ENCODE measurements at places on chromosomes 16 and 17.
A peak's percentile ranks its signal among the peaks of the same experiment; 100 is the strongest.

- DNase-seq = no peak
Measured at GRCh38 chr17:74758848-74759168, 10.4 kb downstream of the NHERF1 start.

- DNase-seq = no peak
Measured at GRCh38 chr16:64406770-64407181, 715.1 kb downstream of the CDH11 start.

DNA sequence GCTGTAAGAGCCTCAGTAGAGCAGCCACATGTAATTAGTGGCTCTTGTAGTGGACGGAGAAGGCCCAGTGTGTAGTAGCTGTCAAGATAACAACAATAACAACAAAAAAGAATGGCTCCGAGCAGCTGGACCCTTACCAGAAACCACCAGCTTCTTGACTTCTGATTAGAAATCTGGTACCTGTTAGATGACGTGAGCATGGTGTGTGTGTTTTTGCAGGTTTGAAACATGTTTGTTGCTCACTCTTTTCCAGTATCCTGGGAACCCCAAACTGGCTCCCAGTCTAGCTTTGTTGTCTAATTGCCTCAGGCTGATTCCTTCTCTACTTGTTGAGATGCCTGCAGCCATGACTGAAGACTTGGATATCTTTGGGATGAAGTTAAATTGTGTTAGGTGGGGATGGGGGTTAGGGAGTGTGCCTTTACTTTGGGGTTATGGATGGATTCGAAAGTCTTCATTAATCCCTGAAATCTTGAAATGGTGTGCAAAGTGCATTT is 21.0 kb downstream of the IGF2BP1 start:
- DNase-seq = no peak

- DNase-seq = no peak
Measured at GRCh38 chr16:86122681-86123342, 223.8 kb downstream of the IRF8 start.

- no peak for DNase-seq
Measured at GRCh38 chr16:72023962-72024361, 15.4 kb downstream of the DHODH start.

DNA sequence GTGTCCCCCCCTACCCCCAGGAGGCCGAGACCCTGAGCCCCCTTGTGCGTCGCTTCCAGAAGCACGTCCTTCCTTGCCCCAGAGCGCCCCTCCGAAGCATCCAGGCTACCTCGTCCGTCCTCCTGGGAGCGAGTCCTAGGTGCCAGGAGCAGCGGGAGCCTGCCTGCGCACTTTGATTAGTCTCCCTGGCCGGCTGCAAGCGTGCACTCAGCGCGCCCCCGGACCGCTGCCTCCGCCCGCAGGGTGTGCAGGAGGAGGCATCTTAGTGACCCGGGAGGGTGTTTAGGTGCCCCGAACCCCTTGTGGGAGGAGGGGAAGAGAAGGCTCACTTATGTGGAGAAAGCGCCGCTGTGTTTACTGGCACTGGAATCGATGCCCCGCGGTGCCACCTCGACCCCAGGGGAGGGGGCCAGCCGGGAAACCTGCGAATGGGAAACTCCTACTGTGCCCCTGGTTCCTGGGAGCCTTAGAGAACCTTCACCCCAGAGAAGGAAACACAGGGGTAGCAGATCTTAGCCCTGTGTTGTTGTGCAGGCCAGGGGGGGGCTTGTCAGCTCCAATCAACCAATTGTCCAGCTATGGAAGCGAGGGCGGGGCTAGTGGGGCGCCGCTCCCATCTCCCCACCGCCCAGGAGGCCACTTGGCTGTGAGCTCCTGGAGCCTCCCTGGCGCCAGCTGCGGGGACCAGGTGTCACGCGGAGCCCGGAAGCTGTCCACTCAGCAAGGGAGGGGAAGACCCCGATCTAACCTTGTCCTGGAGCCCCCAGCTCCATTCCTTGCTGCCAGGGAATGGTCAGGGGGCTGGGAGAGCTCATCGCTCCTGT is 922.8 kb upstream of the EEF2KMT start:
- DNase-seq = no peak

- DNase-seq = no peak
Measured at GRCh38 chr17:36481829-36482228, 4.7 kb upstream of the ZNHIT3 start.

GRCh38 chr17:34769049-34769448 is 189.7 kb downstream of the TMEM132E start:
- DNase-seq = no peak

DNA sequence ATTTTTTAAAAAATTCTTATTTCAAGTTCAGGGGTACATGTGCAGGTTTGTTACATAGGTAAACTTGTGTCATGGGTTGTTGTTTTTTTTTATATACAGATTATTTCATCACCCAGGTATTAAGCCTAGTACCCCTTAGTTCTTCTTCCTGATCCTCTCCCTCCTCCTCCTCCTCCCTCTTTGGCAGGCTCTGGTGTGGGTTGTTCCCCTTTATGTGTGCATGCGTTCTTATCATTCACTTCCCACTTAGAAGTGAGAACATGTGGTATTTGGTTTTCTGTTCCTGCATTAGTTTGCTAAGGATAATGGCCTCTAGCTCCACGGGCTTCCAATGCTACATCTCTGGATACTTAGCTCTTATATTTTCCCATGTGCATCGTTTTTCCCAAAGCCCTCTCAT is 404.4 kb downstream of the HAPSTR1 start:
- DNase-seq = no peak

GRCh38 chr17:15947271-15947670 is 2.3 kb downstream of the ADORA2B start:
- DNase-seq = no peak

GRCh38 chr17:40952661-40953060 is 14.1 kb downstream of the KRT39 start:
- no peak for DNase-seq

- DNase-seq = no peak
Measured at GRCh38 chr16:88087517-88087877, 136.3 kb downstream of the BANP start.

GRCh38 chr17:28392491-28392890 is 13.5 kb downstream of the SLC46A1 start:
- no peak for DNase-seq

GRCh38 chr17:44920565-44920940 is 5.3 kb upstream of the GFAP start:
- no peak for DNase-seq

DNA sequence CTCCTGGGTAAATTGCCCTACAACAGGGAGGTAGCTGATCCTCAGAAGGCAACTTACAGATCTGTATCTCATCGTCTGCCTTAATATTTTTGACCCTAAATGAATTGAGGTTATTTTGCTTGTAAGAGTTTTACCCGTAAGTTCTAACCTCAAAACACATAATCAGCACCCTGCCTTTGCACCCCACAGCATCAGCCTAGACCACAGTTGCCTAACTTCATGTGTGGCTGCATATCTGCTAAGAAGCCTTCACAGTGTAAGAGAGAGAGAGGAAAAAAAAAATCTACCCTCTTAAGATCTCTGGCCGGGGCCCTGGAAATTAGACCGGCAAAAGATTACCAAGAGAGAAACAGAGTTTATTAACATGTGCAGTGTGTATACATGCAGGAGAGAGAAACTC is 76.9 kb downstream of the ARHGAP44 start:
- DNase-seq = no peak

- no peak for DNase-seq
Measured at GRCh38 chr17:42565523-42566214, 1.2 kb upstream of the MLX start.

DNA sequence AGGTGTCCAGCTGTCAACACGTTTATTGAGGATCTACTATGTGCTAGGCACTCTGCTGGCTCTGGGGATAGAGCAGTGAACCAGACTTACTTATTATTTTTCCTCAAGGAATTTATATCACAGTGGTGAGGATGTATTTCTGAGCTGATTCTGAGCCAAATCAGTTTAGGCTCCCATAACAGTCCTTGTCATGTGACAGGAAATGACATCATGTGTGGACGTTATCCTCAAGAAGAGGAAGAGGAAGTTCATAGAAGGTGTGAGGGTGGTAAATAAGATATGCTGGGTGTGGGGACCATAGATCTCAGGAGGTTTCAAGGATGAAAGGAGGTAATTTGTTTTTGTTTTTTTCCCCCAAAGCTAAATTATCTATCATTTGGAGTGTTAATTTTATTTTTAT is 873.5 kb upstream of the EEF2KMT start:
- DNase-seq = no peak

DNA sequence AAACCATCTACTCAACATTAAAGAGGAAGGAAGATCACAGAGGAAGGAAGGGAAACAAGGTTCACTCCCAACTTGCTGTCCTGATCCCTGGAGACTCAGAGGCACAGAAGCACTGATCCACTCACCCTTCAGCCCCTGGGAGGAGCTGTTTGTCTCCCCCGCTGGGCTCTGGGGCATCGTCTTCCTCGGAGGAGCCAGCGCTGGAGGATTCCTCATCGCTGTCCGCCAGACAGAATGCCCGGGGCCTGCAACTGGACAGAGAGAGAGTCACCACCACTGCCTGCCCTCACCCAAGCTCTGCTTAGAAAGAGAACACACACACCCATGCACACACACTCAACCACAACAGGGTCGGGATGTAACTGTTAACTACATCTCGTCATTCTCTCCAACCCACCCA is 24.8 kb upstream of the ERN1 start:
- DNase-seq = no peak

- DNase-seq = peak; percentile 66
Measured at GRCh38 chr17:2786176-2786881, 9.9 kb upstream of the RAP1GAP2 start.

- no peak for DNase-seq
Measured at GRCh38 chr17:45302649-45303173, 14.1 kb downstream of the MAP3K14 start.

DNA sequence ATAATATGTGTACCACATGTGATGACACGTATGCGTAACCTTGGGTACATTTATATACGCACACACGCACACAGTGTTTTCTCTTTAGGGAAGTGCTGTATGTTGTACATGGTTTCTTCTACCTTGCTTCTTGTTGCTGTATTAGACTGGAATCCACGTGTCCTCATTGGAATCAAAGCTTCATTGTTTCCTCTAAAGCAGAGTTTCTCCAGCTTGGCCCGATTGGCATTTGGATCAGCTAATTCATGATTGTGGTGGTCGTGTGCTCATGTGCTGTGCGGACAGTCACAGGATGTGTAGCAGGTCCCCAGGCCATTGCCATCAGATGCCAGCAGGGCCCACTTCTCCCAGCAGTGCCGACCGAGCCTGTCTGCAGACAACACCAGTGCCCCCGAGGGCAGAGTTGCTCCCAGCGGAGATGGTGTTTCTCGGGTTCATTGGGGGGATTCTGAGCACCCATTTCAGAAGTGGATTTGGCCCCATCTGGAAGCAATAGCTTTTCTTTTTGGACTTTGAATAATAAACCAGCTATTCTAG is 148.4 kb downstream of the RPTOR start:
- DNase-seq = no peak

DNA sequence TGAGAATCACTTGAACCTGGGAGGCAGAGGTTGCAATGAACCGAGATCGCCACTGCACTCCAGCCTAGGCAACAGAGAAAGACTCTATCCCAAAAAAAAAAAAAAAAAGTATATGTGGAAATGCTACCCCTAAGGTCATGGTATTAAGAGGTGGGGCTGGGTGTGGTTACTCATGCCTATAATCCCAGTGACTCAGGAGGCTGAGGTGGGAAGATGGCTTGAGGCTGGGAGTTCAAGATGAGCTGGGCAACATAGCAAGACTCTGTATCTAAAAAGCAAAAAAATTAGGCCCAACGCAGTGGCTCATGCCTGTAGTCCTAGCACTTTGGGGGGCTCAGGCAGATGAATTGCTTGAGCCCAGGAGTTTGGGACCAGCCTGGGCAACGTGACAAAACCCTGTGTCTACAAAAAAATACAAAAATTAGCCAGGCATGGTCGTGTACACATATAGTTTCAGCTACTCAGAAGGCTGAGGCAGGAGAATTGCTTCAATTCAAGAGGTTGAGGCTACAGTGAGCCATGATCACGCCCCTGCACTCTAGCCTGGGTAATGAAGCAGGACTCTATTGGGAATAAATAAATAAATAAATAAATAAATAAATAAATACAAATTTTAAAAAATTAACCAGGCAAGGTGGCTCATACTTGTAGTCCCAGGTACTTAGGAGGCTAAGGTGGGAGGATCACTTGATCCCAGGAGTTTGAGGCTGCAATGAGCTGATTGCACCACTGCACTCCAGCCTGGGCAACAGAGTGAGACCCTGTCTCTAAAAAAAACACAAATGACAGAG is 32.3 kb upstream of the NUFIP2 start:
- no peak for DNase-seq

- DNase-seq = no peak
Measured at GRCh38 chr16:82093666-82094300, 58.7 kb downstream of the HSD17B2 start.

- DNase-seq = no peak
Measured at GRCh38 chr16:56263711-56264608, 72.7 kb downstream of the GNAO1 start.

DNA sequence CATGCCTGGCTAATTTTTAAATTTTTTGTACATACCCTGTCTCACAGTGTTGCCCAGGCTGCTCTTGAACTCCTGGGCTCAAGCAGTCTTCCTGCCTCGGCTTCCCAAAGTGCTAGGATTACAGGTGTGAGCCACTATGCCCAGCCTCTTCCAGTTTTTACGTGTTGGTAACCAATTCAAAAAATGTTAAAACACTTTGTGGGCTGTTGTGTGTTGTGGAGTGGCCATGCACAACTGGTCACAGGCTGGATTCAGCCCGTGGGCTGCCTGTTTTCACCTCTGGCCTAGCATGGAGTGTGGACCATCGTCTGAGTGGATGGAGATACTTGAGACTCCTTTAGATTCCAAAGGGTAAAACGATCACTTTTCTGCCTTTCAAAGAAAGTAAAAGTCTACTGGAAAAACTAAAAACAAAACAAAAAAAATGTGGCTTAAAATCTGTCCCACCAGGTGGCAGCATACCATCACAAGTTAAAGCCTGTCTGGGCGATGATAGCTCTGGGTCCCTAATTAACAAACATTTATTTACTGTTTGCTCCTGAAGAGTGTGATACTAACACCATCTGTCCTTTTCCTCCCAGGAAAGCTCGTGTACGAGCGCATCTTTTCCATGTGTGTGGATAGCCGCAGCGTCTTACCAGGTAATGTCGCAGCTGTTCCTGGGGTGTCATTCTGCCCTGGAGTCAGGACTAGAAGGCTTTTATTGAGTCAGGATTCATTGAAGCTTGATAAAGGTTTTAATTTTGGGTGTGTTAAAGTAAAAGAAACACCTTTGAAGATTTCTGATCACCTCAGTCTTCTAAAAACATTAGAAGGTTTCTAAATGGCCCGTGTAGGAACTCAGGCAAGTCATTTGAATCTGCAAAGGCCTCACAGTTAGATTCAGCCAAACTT is 45.8 kb downstream of the VPS35L start:
- DNase-seq = no peak

DNA sequence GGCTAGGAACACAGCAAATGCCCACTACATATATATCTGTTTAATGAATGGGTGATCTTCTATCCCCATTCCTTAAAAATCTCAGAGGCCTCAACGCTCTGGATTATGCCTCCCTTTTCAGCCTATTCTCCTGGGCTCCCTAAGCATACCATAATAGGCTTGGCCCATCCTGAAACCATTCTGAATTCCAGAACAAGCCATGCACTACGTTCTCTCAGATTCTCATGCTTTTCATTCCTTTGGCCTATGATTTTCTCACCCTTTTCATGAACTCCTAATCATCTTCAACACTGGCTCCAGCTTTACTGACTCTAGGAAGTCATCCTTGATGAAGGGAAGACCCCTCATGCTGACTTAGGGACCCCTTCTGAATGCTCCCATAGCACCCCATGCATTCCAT is 71.1 kb downstream of the RPGRIP1L start:
- DNase-seq = no peak

GRCh38 chr16:73846356-73846755 is 450.3 kb upstream of the PSMD7 start:
- DNase-seq = no peak
